Activated CD8-positive, alpha-beta memory T cell treated with anti-CD3 and anti-CD28 coated beads, Interleukin-2, amount 50 U/mL, for 48 hours (primary cell): ENCODE measurements at places on chromosomes 6 and 20.

- DNase-seq = peak; percentile 71
These were observed 3.3 kb downstream of the KCNS1 start for GRCh38 chr20:45097485-45098102.

GRCh38 chr20:50425076-50425475 lies 85.1 kb upstream of the PTPN1 start:
- no peak for DNase-seq

DNA sequence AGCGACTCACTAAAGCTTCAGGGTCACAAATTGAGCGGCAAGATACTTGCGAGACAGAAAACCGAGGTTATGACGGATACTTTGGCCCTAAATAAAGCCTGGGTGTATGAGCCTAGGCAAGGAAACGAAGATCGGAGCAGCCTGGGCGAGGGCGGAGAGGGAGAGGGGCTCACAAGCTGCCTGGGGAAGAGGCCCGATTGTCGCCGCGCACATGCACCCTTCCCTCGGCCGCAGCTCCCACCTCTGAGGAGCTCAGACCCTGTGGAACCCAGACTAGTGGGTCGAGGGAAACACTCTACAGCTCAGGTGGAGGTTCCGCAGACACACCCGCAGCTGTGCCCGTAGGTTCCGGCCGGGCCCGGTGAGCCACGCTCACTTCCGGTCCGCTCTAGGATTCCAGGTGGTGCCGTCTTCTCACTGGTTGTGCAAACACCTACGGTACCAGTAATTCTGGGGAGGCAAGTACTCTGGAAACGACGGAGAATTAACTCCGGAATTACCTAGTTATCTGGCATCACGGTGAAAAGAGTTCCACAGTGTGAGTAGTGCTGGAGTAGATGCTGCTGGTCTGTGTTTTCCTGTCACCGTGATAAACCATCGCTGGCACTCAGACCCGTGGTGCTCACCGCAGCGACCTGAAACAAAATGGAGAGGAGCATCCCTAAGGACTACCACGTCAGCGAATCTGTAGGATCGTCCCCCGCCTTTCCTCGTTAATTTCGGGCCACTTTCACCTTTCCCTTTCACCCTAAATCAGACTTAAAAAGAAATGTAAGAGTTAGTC lies 61.5 kb downstream of the GPX5 start:
- DNase-seq = peak; percentile 78

- no peak for DNase-seq
These were observed 25.4 kb downstream of the ANKEF1 start for GRCh38 chr20:10060226-10060625.

DNA sequence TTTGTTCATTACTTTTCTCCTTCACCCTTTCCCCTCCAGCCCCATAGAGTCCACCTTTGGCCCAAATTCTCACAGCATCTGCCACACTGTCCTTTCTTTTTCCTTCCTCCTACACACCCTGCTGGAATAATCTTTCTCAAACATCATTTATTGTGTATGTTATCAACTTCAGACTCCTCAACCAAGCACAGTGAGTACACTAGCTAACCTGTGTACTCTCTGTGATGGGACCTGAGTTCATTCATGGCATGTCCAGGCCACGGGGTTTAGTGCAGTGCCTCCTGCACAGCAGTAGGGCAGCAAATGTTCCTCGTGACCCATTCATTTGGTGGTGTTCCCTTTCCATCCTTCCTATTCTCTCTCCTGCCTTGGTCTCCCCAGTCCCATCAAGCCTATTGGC lies 7.1 kb upstream of the ARMC12 start:
- DNase-seq = no peak

DNA sequence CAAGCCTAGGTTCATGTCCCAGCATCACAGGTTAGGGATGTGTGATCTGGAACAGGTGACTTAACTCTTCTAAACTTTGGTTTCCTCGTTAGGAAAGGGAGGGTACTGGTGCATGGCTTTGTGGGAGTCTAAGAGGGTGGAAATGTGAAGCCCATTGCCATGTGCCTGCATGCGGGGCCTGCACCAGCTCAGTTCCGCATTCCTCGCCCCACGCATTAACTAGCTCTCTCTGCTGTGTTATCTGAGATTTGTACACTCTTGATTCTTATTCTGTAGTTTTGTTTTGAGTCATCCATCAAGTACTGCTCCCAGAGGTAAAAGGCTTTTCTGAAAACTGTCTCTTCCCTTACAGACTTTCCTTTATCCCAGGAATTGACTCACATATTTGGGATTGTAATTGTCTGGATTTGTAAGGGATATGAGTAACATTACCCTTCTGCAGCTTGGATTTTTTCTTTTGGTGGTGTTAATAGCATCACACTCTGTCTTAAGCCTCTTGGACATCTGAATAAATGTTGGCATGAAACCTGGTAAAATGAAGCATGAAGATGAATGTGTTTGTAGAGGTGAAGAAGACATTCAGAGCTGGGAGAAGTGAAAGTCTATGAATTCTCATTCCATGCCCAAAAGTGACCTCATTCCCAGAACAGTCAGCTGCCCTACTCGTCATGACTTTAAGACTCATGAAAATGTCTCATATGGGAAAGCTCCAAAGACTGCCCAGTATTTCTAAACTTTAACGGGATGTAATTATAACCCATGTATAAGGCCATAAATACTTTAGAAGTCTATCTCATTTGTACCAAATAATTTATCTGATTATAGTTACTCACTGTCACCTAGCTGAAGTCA lies 357.3 kb downstream of the FOXA2 start:
- no peak for DNase-seq

GRCh38 chr6:142848976-142849375 lies 96.0 kb downstream of the HIVEP2 start:
- DNase-seq = no peak

- no peak for DNase-seq
These were observed 173.0 kb upstream of the FERMT1 start for GRCh38 chr20:6295867-6296256.

DNA sequence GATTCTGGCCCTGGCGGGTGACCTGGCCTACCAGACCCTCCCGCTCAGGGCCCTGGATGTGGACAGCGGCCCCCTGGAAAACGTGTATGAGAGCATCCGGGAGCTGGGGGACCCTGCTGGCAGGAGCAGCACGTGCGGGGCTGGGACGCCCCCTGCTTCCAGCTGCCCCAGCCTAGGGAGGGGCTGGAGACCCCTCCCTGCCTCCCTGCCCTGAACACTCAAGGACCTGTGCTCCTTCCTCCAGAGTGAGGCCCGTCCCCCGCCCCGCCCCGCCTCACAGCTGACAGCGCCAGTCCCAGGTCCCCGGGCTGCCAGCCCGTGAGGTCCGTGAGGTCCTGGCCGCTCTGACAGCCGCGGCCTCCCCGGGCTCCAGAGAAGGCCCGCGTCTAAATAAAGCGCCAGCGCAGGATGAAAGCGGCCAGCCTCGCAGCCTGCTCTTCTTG lies 868 bp upstream of the SLC2A4RG start:
- DNase-seq = no peak
